Non-pigmented ciliary epithelial cell (primary cell): ENCODE measurements at places on chromosomes 11 and 22.

- DNase-seq, result no peak
Measured at GRCh38 chr11:45484326-45484883, 181.0 kb downstream of the CHST1 start.

- no peak for DNase-seq
Measured at GRCh38 chr11:45679806-45680205, 14.4 kb upstream of the CHST1 start.

GRCh38 chr11:131219646-131220045 is 150.8 kb upstream of the NTM start:
- DNase-seq, result no peak

- DNase-seq, result peak; percentile 36
Measured at GRCh38 chr11:3840870-3841425, at the start of gene RHOG. Gene RHOG (minus strand): TSS chr11:3840959. CDS start chr11:3828138, 12,821 bp downstream.

DNA sequence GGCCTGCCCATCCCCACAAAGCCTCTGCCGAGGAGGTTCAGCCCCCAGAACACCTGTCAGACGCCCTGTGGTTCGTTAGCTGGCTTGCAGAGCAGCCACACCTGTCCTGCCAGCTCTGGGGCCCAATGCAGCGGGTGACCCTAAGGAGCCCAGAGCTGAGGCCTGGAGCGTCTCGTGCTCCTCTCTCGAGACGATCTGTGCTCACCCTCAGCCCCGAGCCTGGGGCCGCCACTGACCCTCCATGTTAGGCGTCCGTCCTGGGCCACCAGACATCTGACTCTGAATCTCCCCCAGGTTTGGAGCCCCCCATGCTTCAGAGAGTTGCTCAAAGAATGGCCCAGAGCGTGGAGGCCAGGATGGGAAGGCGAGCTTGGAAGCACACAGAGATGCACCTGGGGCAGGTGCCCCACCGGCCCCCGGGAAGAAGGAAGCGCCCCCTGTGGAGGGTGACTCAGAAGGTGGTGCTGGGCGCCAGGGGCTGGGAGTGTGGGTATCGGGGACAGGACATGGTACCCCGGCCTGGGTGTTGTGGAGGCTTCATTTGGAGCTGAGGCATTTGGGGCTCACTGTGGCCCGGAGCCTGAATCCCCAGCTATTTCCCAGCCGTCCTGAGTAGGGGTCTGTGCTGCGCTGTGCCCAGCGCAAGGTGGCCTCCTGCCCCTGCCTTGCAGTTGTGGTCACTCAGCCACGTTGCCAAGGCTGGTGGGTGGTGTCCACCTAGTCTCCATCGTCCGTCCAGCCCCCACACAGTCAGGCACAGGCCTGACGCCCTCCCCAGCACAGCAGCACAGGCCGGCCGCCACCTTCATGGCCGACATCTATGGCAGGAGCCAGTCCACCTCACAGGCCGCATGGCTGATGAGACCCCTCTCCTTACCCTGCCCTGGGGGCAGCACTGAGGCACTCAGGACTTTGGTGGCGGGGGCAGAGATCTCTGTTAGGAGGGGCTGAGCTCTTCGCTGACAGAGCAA is 36.2 kb downstream of the SBF1 start:
- DNase-seq, result no peak

DNA sequence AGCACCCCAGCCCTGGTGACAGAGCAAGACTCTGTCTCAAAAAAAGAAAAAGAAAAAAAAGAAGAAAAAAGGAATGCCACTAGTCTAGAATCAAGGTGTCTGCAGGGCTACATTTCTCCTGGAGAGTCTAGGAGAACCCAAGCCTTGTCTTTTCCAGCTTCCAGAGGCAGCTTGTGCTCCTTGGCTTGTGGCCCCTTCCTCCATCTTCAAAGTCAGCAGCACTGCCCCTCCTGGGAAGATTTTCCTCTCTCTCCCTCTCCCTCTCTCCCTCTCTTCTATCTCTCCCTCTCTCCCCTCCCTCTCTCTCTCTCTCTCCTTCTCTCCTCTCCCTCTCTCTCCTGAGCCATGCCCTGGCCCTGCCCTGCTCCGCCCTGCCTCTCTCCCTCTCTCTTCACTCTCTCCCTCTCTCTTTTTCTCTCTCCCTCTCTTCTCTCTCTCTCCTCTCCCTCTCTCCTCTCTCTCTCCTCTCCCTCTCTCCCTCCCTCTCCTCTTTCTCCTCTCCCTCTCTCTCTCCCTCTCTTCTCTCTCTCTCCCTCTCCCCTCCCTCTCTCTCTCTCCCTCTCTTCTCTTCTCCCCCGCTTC is 97.7 kb upstream of the FGF3 start:
- no peak for DNase-seq

DNA sequence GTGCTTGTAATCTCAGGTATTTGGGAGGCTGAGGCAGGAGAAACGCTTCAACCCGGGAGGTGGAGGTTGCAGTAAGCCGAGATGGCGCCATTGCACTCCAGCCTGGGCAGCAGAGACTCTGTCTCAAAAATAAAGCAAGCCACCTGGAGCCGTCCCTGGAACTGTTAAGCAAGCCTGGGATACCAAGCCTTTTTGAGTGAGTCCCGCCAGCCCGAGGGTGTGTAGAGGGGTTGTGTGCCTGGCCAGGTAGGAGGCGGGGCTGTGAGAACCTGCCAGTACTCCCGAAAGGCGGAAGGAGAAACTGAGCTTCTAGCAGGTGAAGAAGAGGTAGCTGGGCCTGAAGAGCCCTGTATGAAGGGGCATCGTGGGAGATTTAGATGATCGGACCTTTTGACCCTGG is 52.4 kb downstream of the TRIOBP start:
- no peak for DNase-seq

DNA sequence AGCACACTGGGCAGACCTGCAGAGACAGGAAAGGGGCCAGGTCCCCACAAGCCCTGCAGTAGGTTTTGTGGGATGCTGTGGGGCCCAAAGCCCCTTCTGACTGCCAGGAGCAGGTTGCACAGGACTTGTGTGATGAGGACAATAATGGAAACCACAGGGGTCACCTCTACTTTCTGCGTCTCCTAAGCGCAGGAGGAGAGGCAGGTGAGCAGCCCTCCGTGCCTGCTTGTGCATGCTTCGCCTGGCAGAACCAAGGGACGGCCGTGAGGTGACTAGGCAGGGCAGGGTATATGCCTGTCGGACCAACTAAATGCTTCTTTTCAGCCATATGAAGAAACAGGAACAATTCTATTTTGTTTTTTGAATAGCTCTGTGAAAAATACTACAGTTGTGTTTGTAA is 77.9 kb upstream of the PITPNB start:
- no peak for DNase-seq

DNA sequence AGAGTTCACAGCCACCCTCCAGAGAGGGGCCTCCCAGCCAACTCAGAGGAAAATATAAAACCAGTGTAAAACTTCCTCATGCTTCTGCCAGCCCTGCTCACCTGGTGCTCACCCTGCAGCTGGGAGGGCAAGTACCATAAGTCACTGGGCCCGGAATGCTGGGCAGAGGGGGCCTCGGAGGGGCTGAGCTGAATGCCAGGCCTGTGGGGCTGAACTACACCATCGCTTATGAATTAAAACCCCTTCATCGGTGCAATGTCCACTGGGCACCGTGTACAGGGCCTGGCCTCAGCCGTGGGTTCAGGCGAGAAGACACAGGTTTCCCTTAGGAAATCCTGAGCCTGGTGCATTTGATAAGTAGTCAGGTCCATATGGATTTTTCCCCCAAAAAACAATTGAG is 828.6 kb downstream of the TBC1D22A start:
- DNase-seq, result no peak

DNA sequence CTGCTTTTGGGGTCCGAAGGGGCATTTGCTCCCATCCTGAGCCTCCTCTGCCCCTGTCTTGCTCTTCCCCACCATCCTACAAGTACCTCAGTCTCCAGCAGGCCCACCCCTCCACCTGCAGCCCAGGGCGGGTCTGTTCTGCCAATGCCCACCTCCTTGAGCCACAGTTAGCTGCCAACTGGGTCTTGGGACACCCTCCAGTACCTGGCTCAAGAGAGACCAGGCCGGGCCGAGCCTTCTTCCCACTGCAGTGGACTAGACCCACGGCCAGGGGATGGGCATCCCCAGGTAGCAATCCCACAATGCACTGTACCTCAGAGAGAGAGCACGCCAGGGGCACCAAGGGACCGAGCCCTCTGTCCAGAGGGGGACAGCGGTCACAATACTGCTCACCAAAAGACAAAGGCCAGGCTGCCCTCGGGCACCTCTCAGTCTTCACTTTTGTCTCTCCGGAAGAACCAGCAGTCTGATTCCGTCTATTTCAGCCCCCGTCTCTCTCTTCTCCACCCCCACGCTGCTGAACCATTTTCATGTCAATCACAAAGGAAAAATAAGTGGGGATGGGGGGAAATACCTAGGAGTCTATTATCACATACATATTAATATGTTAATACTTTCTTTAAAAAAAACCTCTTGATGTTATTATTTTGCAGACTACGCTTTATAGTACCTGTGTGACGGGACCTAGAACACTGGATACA is 51.7 kb downstream of the SYT13 start:
- DNase-seq, result no peak
